ENCODE measurements at places on chromosomes 6 and 20.
A peak's percentile ranks its signal among the peaks of the same experiment; 100 is the strongest.

- DNase-seq: no peak
Measured at GRCh38 chr6:112145080-112145573, 57.7 kb downstream of the FAM229B start.

- DNase-seq: no peak
Measured at GRCh38 chr6:127385668-127386430, 42.4 kb upstream of the ECHDC1 start.

- DNase-seq: no peak
Measured at GRCh38 chr20:19937218-19937617, 79.9 kb upstream of the NAA20 start.

DNA sequence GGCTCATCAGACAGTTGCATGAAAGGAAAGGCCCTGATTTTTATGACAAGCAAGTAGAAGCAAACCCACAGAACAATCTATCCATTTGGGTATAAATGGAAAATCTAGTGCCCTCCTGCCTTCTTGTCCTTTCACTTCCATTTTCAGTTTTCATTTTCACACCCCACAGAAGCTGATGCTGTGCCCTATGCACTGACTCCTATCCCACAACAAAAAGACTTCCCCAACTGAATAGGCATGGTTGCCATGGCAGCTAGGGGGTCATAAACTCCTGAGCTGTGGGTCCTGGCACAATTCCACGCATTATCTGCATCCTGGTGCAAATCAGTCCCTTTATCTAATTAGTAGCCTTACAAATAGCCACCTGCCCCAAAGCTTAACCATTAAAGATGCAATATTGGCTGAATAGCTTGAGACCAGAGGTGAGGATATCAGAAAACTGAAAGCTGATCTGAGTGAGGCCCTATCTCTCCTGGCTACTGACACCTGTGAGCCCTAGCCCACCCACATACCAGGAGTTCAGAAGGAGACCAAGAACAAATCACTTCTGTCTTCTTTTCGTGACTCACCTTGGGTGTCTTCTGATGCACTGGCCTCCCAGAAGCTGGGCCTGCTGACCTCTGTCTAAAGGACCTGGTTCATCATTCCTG is 34.9 kb upstream of the HEY2 start:
- DNase-seq: no peak

GRCh38 chr20:19885939-19886660 is 128.0 kb downstream of the RIN2 start:
- DNase-seq: no peak

DNA sequence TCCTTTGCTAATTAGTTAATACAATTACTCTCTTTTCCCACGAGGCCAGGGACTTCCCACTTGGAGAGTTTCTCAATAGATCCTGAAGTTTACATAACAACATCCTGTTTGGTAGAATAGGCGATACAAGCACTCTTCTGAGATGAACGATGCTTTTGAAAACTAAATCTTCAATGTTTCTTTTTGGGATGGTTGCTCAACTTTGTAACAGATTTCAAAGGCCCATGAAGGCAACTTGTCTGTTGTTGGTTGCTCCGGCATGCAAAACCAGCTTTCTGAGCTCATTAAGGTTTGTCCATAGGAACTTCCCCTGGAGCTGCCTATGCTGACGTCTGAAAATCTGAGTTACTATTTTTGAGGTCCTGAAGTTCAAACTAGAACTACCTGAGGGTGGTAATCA is 25.9 kb upstream of the ROS1 start:
- no peak for DNase-seq

- DNase-seq: no peak
Measured at GRCh38 chr6:151616600-151616999, 122.8 kb downstream of the CCDC170 start.

- DNase-seq: no peak
Measured at GRCh38 chr20:36305602-36306551, at the start of gene DLGAP4. TSS of gene DLGAP4 (plus strand) at chr20:36306339. CDS start at chr20:36431718, 125,379 bp downstream.

DNA sequence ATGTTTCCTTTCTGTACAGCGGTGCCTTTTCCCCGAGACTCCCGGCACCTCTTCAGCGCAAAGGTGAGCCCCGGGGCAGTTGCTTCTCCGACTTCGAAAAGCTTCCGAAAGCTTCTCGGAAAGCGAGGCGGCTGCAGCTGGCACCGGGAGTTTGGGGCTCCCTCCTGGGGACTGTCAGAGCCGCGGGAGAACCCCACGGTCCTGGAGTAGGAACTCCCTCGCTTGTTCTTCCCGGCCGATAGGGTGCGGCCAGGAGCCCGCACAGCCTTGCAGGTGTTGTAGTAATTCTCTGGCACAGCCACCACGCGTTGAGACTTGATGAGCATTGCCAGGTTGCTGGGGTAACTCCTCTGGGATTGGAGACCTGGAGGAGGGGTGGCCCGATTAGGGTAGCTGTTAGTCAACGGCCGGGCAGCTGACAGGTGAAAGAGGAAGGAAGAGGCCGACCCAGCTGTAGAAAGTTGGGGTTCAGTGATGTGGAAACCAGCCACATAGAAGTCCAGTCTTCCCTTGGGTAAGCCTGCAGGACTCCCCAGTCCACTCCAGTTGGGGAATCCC is 721 bp downstream of the KDM1B start:
- DNase-seq: peak; percentile 69

- DNase-seq: no peak
Measured at GRCh38 chr6:136527831-136528230, 22.4 kb downstream of the MAP7 start.

- DNase-seq: no peak
Measured at GRCh38 chr20:49386848-49387580, 95.5 kb downstream of the KCNB1 start.

DNA sequence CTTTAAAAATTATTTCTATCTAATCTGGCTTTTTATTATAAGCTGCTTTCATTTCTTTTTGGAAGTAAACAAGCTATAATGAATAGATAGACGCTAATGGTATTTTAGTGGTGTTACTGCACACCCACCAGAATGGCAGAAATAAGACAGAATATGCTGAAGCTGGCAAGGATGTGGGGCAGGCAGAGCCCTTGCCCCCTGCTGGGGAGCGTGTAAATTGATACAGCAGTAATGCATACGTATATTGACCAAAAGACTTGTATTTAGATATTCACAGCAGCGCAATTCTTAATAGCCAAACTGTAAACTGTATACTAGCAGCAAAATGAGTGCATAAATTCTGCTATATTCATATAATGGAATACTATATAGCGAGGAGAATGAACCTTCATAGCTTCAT is 35.3 kb downstream of the TMEM181 start:
- DNase-seq: peak; percentile 13

- DNase-seq: no peak
Measured at GRCh38 chr20:16243470-16243869, 329.8 kb downstream of the KIF16B start.

GRCh38 chr6:49202924-49203536 is 260.0 kb downstream of the MMUT start:
- DNase-seq: no peak

DNA sequence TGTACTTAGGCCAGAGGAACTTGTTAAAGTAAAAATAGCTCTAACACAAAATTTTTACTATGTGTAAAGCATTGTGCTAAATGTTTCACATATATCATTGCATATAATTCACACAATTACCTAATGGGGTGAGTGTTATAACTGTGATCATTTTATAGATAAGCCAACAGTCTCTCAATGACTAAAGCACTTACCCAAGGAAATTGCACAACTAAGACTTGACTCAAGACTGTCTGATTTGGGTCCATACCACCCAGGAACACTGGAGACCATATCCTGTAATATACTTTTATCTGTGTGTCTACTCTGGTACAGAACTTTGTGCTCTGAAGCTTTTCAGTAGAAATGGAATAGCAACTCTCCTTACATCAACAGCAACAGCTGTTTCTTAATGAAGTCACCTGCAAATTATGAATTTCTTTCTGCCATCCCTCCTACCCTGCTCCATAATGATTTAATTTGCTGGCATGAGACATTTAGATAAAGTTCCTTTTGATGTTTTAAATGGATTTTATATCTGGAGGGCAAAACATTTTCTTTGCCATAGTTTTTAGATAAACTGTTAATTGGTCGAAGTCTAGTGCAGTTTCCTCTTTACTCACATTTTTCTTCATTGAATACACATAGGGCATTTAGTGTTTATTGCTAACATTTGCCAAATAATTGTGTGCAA is 47.5 kb downstream of the TSPYL4 start:
- DNase-seq: no peak

- DNase-seq: no peak
Measured at GRCh38 chr6:135144673-135145062, 36.4 kb upstream of the MYB start.

DNA sequence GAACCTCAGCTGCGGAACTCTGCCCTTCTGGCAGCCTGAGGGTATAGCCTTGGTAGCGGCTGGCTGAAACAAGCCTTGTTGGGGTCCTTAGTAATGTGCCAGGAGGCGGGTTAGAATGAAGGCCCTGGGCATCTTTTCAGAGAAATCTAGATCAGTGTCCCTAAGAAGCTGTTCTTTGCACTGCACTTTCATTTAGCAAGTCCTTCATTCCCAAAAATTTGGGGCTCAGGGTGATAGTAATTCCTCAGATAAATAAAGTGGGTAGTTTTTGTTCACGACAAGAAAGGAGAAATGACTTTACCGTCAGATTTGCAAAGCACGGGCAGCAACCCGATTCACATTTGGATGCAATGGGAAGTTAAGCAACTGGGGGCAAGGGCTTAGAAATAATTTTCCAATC is 3.2 kb downstream of the INSM1 start:
- DNase-seq: no peak

DNA sequence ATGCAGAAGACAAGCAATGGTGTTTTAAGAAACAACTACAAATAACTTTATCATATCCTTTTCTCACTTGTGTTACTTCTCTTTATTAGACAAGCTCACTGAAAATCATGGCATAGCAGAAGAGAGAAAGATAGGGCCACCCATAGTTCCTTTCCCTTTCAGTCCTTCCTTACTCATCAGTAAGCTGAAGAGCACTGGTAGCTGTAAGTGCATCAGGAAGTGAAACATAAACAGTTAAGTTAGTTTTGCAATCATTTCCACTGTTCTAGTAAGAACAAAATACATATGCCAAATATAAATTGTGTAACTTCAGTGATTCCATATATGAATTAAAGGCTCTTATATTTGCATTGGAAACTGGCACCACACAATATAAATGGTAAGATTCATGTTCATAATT is 220.1 kb downstream of the HACE1 start:
- no peak for DNase-seq

GRCh38 chr6:30782425-30783014 is 38.2 kb upstream of the IER3 start:
- no peak for DNase-seq

DNA sequence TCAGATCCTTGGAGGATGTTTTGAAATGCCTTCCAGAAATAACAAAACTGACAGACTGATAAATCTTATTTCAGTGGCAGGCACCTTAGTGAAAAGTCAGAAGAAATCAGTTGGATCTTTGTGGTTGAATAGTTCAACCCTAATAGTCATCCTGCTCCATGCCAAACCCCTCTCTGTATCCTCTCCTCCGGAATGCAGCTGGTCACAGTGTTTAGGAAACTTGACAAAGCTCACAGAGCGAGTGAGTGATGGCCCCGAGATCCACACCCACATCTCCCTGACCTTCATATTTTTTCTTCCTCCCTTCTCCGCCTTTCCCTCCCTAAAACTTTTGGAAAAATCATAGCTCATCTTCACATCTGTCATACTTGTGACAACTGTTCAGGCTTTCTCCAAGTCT is 464.8 kb upstream of the CDH4 start:
- DNase-seq: no peak

GRCh38 chr20:3749689-3750531 is 17.4 kb downstream of the HSPA12B start:
- DNase-seq: peak; percentile 12

GRCh38 chr6:125746731-125747588 is 2.5 kb upstream of the HEY2 start:
- DNase-seq: peak; percentile 82

DNA sequence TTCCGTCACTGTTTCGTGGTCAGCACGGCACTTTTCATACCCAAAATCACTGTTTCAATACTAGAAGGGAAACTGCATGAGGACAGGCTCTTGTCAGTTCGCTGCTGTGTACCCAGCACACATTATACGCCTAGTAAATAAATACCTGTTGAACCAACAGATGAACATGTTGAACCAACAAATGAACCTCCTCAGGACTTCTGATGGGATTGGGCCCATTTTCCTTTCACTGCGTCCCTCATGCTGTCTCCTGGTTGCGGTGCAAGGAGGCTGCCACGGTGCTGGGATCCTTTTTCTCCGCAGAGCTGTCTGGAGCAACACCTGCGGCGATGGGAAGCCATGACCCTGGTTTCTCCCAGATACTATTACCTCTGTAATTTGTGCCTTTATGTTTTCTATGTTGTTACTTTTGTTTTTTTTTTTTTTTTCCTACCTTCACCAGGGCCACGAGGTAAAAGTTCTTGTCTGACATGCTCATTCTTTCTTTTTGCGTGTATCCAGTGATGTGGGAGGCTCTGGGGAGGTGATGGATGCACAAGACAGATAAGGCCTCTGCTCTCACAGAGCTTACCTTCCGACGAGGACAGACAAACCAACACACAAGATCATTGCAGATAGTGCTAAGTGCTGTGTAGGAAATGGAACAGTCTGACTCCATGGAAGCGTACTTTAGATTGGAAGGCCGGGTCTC is 1.1 kb downstream of the VAPB start:
- no peak for DNase-seq

- DNase-seq: no peak
Measured at GRCh38 chr20:3627476-3627875, 35.7 kb downstream of the GFRA4 start.

DNA sequence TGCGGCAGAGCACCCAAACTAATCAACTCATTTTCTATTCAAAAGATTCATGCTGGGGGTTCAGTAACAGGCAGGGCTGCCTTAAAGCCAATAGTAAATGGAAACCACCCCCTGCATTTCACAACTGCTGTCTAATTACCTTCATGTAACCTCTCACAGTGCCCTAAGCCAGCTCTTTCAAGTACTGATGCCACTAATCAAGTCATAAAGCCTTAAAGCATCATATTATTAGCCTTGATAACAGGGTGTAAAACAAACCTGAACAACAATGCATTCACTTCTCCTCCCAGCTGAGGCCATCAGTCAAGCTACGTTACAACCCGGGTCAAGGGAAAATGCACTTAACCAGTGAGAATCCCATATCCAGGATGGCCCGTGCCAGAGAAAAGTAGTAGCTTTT is 33.0 kb downstream of the TRERF1 start:
- DNase-seq: no peak

- no peak for DNase-seq
Measured at GRCh38 chr6:3428247-3428646, 28.6 kb downstream of the SLC22A23 start.

DNA sequence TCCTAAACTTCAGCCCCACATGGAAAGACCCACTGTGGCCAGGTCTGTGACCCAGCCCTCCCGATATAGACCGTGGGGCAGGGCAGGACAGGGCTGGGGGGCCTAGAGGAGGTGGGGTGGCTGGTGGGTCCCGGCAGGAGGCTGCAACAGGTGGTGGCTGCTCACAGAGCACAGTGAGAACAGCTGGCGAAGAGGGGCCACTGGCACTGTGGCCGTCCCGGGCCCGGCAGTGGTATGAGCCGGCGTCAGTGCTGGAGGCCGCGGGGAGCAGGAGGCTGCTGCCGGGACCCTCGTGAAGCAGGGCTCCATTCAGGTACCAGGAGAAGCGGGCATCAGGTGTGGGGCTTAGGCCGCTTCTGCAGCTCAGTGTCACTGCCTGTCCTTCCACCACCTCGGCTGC is 13.4 kb downstream of the SIGLEC1 start:
- DNase-seq: no peak

- DNase-seq: no peak
Measured at GRCh38 chr6:110307368-110307767, 50.8 kb downstream of the METTL24 start.

GRCh38 chr6:166253281-166253681 is 54.9 kb downstream of the PRR18 start:
- no peak for DNase-seq
